ENCODE measurements at places on chromosomes 5 and 9. TPM values are rescaled to one million over a fixed set of nuclear protein-coding genes. Genes with fewer than 3 reads are reported as not detected.

Gene PRDM9
- not detected for total RNA-seq

Gene SLC34A1
- 0.09 TPM for total RNA-seq

- DNase-seq: no peak
Measured at GRCh38 chr9:126617003-126617822, 3.5 kb downstream of the LMX1B start.

DNA sequence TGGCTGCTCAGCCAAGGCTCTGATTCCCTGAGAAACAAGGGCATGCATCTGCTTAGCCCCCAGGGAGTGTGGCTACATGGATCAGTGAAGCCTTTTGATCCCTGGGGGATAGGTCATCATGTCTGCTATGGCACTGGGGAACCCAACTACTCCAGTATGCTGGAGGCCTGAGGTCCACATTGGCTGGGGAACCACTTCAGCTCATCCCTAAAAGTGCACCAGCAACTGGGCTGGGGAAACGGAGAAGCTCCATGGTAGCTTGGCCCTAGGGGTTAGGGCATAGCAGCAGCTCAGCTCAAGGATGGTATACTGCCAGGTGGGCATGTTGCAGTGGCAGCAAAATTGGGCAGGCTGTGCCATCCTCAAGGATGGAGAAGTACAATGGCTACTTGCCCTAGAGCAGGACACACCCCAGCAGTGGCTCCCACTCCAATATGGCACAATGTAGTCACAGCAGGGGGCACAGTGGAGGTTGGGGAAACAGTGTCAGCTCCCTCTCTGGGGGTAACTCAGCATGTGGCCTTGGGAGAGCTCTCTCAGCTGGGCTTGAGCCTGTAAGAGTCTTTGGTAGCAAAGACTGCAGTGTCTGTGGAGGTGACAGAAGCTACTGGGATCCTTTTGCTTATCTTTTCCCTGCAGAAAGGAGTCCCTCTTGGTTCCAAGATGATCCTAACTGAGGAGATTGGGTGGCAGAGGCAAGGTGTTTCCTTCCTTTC is 111.5 kb upstream of the FSTL4 start:
- no peak for DNase-seq
